ENCODE measurements at places on chromosomes 5 and 9.

- no peak for DNase-seq
These were observed 4.0 kb downstream of the BRD3 start for GRCh38 chr9:134063571-134064450.

DNA sequence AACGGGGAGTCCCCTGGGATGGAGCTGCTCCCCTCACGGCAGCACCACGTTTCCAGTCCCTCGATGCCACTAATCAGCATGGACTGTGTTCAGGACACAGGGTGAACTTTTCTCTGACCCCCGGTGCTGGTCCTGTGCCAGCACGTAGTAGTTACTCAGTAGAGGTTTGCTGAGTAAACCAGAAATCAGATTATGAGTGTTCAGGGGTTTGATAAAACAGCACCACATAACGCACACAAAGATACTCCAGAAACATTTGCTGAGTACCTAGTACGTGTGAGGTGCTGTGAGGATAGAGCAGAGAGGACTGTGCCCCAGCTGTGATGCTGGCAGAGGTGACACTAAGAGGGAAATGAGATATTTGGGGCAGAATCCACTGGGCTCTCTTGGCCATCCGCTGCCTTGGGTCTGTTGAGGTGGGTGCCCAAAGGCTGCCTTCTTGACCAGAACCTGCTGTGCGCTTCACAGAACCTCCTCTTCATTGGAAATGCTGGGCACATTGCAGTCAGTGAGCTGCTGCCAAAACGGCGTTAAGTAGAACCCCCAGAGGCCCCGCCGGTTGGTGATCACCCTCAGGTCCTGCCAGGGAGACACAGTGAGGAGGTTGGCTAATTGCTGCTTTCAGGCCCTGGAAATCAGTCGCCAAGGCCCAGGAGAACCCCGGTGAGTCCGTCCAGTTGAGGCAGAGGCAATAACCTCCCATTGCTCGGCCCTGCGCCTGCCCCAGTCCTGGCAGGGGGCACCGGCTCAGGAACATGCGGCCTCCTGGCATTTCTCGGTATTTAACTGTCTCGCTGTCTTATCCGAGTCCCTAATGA lies 49.4 kb downstream of the NEURL1B start:
- DNase-seq, result no peak

DNA sequence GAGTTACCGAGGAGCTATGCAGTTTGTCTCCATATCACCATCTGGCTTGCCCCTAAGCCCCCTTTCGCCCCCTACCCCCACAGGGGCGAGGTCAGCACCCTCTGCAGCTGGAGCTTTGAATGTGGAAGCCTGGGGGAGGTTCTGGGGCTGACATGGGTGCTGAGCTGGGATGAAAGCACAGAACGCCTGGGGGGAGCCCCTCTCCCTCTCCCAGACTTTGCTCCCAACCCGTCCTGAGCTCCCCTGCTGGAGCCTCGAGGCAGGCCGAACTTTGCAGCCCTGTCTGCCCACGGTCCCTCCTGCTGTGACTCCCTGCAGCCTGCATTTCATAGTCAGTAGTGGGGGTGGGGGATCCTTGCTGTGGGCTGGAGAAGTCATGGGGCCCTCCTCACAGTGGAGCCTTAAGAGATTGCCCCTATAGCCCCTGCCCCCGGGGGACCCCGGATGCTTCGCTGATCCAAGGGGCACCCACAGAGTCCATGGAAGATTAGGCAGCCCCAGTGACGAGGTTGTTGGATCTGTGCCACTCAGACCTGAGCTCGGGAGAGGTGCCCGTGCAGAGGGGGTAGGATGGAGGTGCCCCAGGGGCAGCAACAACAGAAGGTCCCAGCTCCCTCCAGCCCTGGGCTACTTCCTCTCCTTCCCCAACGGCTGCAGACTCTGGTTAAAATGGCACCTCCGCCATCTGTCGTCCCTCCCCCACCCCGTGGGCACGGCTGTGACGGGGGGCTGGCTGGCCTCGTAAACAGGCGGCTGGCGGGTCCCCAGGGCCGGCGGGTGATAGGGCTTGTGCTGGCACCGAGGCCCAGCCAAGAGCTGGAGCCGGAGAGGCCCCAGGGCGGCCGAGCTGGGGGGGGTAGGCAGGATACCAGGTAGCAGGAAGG lies 162.0 kb downstream of the C9orf50 start:
- DNase-seq, result peak; percentile 52

- DNase-seq, result no peak
These were observed 10.5 kb upstream of the EPB41L4B start for GRCh38 chr9:109331353-109331752.

GRCh38 chr5:157100140-157100679 lies 8.6 kb downstream of the HAVCR2 start:
- no peak for DNase-seq

- no peak for DNase-seq
These were observed 42.2 kb downstream of the SECISBP2 start for GRCh38 chr9:89360465-89360864.

DNA sequence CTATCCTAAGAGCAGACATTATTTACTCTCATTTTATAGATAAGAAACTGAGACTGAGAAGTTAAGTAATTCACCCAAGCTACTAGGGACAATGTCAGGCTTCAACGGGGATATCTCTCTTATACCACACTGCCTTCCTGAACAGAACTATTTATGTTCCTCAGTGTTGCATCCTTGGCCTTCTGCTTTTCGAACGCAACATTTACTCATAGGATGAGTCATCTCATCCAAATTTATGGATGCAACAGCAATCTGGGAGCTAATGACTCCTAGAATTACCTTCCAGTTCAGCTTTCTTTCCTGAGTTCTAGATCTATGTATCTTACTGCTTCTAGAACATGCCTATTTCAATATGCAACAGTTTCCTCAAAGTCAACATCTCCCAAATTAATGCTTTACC lies 103.6 kb upstream of the PAM start:
- no peak for DNase-seq

- DNase-seq, result no peak
These were observed 3.8 kb upstream of the NACC2 start for GRCh38 chr9:136098844-136099243.

GRCh38 chr5:105581988-105582690 lies 2019.5 kb upstream of the NUDT12 start:
- DNase-seq, result no peak

GRCh38 chr5:181189363-181189961 lies 15.5 kb downstream of the TRIM7 start:
- DNase-seq, result peak; percentile 56

DNA sequence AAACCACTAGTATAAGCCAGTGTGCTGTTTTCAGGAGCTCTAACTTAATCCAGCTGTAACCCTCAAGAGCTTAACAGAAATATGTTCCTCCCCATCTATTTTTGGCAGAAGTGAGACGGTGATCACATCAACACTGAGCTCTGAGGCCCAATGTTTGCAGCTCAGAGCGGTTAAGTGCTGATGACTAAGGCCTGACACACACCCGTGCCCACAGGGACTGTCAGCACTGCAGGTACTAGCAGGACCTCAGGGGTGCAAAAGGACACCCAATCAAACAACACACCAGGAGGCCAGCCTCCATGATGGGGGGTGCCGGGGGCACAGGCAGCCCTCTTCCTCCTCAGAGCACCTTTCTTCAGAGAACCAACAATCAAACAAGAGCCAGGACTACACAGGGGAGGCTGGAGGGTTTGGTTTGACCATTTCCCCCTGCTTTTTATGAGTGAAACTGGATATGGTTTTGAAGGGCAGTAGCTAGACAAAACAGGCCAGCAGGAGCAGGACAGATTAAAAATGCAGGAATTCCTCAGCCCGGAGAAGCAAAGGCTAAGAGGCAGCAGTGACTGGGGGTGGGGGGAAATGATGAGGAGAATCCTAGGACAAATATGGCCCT lies 61.3 kb downstream of the RAPGEF1 start:
- DNase-seq, result no peak

DNA sequence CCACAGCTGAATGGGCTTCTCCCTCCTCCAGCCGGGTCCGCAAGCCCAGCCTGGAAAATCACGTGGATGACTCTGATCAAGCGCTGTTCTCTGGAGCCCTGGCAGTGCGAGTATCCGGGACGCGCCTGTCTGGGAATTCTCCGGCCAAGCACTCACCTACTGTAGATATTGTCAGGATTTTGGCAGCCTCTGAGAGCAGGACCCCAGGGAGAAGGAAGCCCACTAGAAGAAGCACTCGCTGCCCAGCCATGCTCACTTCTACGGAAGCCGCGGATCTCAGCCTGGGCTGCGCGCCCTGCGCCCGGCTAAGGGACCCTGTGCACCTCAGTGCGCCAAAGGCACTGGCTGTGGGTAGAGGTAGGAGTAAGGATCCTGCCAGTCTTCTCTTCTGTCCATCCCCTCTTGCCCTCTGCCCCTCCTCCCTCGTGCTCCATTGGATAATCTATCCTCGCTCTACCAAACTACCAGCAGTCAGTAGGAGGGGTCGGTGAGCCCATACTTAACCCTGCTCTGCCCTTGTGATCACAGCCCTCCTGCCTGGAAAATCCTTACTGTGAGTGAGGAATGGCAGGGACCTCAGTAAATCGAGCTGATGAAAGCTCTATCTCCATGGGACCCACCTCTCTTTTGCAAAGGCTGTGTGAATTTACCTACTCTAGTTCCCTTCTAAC lies at the start of gene UGT3A2:
UGT3A2 (minus strand) TSS at position 343 of the 671 bp plus-strand sequence; CDS start at position 250, 93 bp downstream.
- peak; percentile 58 for DNase-seq

- no peak for DNase-seq
These were observed 119.5 kb downstream of the FAM114A2 start for GRCh38 chr5:153919161-153919560.

DNA sequence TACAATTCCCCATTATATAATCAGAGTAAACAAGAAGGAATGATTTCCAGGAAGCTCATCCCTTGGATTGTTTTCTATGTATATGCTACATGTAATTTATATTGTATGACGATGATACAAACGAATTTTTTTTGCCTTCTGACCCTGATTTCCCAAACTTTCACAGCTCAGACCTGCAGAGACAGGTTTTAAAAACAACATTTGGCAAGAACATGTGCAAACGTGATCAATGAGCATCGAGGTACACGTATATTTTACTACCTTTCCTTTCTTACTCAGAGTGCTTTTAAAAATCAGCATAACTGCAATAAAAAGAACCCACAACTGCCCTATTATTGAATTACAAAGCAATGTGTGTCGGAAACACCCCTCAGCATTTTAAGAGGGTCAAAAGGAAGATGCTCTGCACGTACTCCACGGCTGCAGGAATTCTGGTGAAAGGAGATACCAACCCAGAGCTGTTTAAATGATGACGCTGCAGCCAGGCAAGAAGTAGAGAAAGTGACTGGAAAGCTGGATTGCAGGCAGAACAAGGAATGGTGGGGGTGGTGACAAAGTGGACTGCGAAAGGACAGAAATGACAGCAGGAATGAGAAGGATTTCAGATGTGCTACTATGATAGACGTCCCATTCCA lies 533.5 kb downstream of the RAB3C start:
- DNase-seq, result peak; percentile 6

DNA sequence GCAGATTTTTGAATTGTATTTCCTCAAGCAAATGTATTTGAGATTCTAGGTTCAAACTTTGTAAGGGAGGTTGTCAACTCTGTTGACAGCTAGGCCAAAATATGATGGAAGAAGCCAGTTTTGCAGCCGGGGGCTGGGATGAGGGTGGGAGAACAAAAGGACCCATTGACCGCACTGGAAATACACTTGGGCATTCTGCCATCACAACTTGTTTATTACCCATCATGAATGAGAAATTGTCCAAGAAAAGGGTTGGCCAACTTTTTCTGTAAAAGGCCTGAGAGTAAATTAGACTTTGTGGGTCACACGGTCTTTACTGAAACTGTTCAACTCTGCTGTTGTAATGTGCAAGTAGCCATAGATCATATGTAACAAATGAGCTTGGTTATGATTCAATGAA lies 221.3 kb upstream of the KLF9 start:
- DNase-seq, result no peak

- DNase-seq, result no peak
These were observed 69.8 kb upstream of the CCDC112 start for GRCh38 chr5:115366223-115366622.

GRCh38 chr9:5438301-5439162 lies 807 bp upstream of the PLGRKT start:
- DNase-seq, result no peak

- DNase-seq, result no peak
These were observed 73.7 kb upstream of the MTAP start for GRCh38 chr9:21728781-21729180.

- no peak for DNase-seq
These were observed 26.6 kb downstream of the DUSP1 start for GRCh38 chr5:172744123-172745104.

GRCh38 chr5:151755383-151755782 lies 3.0 kb downstream of the ATOX1 start:
- no peak for DNase-seq

- no peak for DNase-seq
These were observed 289.2 kb upstream of the DMRT1 start for GRCh38 chr9:551986-552929.

- no peak for DNase-seq
These were observed 100.2 kb downstream of the SEC61B start for GRCh38 chr9:99322299-99322698.

DNA sequence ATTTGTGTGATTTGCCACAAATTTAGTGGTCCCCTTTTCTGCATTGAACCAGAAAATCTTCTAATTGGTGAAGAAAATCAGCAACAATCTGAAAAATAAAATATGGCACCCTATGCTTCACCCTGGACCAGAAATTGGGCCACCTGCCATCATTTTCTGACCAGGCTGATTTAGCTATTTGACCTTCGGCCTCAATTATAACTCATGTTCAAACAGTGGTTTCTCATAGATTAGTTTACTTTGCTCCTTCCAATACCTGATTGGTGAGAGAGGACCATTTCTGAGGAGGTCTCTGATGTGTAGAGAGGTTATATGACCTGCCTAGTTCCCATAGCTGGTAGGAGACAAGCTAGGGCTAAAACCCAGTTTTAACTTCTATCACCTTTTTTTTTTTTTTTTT lies 59.0 kb downstream of the PTTG1 start:
- DNase-seq, result no peak

DNA sequence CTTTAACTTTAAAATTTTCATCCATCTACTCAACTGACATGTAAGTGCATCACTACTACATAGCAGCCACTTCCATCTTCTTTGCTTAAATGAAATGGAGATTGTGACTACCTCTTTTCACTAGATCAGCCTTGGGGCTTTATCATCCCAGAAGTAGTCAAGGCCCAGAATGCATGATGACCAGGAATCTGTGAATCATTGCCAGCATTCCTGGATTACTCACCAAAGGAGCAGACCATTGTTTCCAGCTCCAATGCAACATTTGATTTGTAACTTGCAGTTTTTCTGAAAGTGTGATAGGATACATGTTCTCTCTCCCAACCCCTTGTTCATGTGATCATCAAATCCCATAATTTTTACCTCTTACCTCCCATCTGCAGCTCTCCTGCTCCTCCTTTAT lies 65.1 kb downstream of the PLPPR1 start:
- no peak for DNase-seq

- DNase-seq, result no peak
These were observed 69.9 kb upstream of the NAA35 start for GRCh38 chr9:85871008-85871407.

DNA sequence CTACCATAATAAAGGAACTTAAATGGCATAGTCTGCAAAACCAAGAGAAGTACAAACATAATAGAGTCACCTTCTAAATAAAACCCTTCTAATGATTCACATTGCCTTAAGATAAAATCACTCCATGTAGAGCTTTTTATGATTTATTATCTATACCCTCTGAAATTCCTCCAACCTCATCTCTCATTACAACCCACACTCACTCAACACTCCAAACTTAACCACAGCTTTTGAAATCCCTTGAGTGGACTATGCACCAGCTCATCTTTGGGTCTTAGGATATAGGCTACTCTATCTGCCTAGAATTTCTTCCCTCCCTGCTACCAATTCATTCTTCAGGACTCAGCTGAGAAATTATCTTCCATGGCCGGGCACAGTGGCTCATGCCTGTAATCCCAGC lies 122.5 kb downstream of the CETN3 start:
- no peak for DNase-seq
